Retinal pigment epithelial cell (primary cell): ENCODE measurements at places on chromosomes 1 and 21.
A peak's percentile ranks its signal among the peaks of the same experiment; 100 is the strongest.

DNA sequence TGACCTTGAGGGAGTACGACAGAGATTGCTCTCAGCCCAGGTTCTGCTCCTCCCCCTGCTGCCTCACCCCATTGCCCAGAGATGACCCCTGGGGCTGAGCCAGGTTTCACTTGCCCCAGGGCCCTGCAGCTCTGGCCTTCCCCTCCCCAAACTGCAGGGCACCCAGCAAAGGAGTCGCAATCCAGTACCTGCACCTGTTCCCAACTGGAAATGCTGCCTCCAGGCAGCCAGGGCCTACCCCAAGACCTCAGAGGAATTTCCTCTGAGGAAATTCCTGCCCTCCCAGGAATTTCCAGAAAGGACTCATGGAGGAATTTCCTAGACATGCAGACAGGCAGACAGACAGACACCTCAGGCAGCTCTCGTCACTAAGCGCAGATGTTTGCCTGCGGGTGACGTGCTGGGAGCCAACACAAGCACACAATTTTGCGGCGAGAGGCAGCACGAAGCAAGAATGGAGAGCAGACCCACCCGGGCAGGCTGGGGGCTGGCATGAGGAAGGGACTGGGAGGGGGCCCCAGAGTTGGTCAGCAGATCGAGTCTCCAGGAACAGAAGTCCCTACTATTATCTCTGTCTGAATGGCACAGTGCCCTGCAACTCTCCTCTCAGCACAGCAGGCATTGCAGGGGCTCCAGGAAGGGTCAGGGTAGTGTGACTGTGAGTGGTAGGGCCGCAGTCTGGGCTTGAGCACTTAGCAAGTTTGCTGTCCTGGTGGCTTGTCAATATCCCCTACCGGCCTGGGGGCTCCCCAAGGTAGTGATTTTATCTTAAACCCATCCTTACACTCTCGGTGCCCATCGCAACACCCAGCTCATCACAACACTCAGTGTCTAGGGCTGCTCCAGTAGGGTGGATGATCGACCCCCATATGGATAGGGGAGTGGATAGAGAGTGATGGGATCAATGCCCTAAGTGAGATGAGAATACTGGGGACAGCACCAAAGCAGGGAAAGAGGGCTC is 2.9 kb upstream of the EFNA1 start:
- no peak for DNase-seq

DNA sequence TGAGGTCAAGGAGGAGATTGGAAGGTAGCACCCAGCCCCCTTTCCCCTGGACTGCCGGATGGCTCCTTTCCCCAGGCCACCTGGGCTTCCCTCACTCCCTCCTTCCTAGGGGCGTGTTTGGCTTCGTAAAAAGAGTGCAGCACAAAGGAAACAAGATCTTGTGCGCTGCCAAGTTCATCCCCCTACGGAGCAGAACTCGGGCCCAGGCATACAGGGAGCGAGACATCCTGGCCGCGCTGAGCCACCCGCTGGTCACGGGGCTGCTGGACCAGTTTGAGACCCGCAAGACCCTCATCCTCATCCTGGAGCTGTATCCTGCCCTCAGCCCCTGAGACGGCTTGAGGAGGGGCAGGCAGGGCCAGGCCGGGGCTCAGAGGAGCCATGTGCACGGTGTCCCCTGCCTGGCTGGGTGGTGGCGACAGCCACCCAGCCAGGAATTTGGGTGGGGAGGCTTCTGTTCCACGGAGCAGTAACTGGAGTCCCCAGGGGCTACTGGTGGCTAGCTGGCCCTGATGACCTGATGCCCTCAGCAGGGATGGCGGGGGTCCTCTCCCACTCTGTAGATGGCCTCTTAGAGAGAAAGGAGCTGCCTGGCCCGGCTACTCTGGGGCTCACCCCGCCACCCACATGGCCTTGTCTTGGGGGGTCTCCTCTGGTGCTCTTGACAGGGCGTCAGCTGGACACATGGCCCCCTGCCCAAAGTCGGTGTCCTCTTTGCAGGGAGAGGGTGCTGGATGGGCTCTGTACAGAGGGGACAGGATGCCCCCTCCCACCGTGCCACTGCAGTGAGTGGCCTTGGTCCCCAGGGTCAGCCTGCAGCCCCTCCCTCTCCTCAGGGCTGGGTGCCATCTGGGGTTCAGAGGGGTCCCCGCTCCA is 39.5 kb downstream of the TRIM11 start:
- DNase-seq, result no peak

DNA sequence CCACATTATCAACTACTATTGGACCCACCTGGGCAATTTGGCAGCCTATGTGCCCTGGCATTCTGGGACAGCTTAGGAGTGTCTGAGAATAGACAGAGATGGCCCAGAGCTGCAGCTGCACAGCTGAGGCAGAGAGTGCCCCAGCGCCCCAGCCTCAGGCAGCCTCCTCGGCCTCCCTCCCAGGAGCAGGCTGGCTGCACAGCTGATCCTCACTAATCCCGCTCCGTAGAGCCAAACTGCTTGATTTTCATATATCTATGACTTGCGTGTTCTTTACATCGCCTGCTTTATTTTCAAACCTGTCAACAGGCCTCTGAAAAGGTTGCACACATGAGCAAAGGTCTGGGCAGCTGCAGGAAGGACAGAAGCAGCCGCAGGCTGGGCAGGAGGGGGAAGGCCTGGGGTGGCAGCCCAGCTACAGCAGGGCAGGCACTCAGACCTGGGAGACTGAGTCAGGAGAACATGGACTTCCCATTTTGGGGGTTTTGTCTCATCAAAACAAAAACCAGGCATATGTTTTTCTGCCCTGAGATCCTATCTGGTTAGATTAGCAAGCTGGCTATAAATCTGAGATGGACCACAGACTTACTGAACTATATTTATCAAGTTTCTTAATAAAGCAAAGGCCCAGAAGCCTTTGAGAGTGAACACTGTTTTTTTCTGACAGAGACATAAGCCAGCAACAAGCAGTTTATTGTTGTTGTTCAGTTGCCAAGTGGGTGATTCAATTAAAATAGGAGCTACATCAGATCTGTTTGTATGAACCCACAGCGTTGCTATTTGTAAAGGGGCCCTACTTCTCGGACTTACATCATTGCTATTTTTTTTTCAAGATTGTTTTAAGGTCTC is 301.8 kb upstream of the DUSP10 start:
- peak; percentile 59 for DNase-seq

DNA sequence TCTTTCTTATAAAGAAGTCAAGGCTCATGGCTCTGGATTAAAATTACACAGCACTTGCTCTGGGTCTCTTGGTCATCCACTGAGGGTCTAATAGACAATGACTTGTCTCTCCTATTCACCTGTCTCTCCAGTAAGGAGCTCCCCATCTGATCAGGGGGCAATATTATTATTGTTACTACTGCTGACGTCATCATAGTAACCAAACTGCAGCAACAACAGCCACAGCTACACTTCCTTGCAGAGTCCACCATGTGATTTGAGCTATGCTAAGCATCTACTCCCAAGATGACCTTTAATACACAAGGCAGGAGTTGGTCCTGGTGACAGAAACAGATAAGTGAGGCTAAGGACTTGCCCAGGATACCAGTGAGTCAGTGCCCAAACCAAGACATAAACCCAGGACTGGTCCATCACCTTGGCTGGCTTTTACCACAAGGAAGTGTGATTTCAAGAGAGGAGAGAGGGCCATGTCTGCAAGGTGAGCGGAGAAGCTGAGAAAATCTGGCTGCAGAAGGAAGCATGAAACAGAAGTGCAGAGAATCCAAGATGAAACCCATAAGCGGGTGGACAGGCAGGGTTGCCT is 602.5 kb downstream of the PTPRU start:
- DNase-seq, result no peak

GRCh38 chr1:217096200-217096599 is 373.0 kb upstream of the ESRRG start:
- no peak for DNase-seq

DNA sequence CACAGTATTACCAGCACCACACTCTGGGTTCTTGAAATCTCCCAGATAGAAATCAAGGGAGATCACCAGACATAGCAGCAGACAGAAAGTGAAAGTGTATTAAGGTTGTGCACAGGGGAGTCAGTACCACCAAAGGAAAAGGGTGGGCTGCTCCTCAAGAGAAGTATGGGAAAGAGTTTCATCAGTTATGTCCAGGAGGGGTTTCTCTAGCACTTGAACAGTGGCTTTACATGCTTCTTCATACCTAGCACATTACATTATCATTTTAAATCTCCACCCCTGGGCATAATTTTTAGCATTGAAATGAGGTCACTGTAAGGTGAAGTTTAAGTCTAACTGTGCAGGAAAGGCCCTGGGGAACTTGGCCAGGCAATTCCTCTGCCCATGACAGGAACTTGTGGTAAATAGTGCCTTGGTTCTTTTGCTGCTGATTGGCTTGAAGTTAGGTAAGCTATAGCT is 601.0 kb downstream of the NUF2 start:
- no peak for DNase-seq
